ENCODE measurements at places on chromosomes 5 and 9.

- no peak for DNase-seq
These were observed 9.0 kb upstream of the DIPK1B start for GRCh38 chr9:136703276-136703860.

DNA sequence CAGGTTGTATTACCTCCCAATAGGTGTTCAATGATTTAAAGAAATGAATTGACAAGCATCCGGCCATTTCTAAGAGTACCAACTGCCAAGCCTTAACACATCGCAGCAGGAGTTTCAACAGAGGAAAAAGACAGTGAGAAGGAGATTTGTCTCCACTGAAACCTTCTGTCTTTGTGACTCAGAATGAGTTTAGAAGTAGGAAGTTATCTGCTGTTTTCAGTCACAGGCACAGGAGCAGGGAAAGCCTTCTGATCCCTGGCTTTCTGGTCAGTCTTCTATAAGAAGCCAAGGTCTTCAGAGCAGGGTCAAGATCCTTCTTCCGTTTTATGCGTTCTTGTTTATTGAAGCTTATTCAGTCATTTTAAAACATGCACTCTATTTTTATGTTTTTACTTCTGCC lies 390.7 kb upstream of the PCSK5 start:
- no peak for DNase-seq

DNA sequence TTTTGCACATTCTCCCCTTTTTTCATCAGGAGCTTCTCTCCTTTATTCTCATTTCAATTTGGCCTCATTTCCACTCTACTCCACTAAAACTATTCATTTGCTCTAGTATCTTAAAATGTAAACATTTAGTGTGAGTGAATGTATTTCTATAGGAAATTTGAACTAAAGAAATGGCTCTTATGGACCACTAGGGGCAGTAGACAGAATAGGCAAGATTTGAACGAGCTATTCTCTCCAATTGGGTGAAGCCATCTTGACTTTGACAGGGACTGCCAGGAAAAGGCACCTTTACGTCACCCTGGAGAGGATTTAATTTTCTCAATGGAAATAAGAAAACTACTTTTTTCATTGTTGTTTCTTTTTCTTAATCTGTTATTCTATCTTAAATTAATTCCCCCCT lies 666.3 kb downstream of the DNAH5 start:
- DNase-seq: no peak

GRCh38 chr5:33309068-33309467 lies 131.7 kb upstream of the TARS1 start:
- no peak for DNase-seq

GRCh38 chr9:93156475-93157008 lies 22.5 kb upstream of the NINJ1 start:
- DNase-seq: no peak

- DNase-seq: no peak
These were observed 92.9 kb upstream of the GRHPR start for GRCh38 chr9:37329576-37329975.

- DNase-seq: no peak
These were observed 22.3 kb downstream of the CTXN3 start for GRCh38 chr5:127671218-127671617.

DNA sequence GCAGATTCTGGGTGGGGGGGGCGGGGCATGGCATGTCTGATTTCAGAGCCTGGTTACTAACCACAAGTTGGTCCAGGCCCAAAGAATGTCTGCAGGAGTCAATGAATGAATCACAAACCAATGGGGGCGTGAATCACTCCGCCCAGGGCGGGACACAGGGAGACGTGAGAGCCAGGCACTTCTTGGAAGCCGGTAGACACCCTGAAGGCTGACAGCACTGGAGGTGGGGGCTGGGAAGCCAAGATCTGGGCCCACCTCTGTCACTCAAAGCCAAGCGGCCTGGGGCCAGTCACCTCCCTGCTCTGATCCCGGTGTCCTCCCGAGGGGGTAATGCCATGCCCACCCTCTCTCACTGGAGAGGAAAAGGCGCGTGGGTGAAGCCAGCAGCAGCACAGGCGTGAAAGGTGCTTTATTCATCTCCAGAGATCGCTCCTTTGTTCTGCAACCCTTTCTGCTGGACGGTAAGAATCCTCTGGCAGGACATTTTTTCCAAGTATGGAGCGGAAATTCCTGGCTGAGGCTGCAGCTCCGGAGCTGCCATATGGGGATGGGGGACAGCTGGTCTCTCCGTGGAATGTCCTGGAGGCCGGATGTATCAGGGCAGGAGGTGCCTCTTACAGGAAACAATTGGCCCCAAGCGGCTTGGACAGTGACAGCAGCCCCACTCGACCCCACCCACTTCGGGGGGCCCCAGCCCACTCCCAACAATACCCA lies 85.0 kb downstream of the STK10 start:
- DNase-seq: no peak

DNA sequence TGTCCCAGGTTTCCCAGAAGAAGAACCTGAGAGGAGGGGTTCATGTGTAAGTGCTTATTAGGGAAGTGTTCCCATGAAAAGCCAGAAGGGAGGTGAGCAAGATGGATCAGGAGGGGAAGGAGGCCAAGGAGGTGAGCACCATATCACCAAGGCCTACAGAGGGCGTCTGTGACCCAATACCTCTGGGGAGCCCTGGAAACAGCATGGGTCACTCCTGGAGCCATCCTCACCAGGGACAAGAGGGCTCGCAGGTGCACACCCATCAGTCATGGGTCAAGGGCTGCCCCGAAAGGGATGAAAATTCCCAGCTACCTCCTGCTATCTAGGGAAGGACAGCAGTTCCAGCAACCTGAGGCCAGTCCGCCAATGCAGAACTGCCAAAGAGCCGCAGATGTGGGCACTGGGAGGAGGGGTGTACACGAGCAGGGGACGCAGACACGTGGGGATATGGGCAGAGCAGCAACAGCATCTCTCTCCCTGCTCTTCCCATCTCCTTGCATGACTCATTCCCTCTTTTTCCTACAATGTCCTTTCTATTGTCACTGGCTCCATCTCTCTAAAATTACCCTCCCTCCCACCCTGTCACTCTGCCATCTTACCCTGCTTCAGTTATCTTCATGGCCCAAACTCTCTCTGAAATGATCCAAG lies 167.6 kb upstream of the FSTL4 start:
- no peak for DNase-seq
